Stimulated activated CD8-positive, alpha-beta memory T cell treated with anti-CD3 and anti-CD28 coated beads, Interleukin-15, amount 100 ng/mL, for 1 hour (primary cell): ENCODE measurements at places on chromosomes 11 and 22.

GRCh38 chr11:65595131-65595530 lies 469 bp downstream of the KCNK7 start:
- no peak for DNase-seq

GRCh38 chr11:75311858-75312288 lies 39.6 kb downstream of the ARRB1 start:
- DNase-seq: no peak

DNA sequence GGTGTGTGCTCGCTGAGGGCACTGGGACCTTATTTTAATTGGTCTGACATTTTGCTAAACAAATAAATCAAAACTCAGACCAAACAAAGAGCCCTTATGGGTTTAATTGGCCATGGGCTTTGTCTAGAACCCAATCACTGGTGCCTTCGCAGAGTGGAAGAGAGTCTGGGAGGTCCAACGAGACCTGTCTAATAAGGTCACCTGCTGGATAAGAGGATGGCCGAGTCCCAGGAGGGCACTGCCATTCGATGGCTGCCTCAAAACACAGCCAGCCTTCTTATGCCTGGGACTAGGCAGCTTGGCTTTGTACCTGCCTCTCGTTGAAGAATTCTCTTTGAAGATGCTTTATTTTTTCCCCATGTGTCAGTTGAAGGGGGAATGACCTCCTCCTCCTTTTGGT lies 171.1 kb downstream of the CEP164 start:
- DNase-seq: no peak

- no peak for DNase-seq
Measured at GRCh38 chr22:19895160-19895849, 40.6 kb upstream of the GNB1L start.

DNA sequence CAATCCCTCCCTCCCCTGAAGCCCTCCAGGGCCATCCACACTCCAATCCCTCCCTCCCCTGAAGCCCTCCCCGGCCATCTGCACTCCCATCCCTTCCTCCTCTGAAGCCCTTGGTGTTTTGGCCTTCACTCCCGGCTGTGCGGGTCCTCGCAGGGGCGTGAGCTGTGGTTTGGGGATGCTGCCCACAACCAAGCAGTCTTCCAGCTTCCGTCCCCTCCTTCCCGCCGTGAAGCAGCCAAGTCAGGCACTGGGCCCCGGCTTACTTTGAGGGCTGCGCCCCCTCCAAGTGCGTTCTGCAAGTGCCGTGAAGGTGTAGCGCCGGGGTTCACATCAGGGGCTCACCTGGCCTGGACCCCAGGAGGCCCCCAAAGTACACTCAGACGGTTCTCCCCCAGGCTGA lies 335.9 kb downstream of the BRD1 start:
- DNase-seq: no peak

DNA sequence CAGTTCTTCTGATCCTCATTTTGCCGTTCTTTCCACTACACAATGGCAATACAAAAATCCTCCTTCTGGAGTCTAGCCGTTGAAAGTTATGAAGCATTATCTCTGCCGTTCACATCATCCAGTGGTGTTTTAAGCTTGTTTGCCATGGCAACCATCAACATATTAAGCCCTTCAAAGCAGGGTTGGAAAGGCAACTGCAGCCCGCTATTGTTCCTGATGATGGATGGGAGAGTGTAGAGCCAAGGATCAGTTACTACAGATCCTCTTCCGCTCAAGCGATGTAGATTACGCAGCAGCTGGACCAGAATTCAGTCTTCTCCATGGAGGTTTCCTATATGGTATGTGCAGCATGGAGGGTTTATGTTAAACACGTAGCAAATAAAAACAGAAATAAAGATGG lies 352.7 kb downstream of the NTM start:
- DNase-seq: no peak

- DNase-seq: no peak
Measured at GRCh38 chr11:127950162-127950561, 637.2 kb downstream of the ETS1 start.

DNA sequence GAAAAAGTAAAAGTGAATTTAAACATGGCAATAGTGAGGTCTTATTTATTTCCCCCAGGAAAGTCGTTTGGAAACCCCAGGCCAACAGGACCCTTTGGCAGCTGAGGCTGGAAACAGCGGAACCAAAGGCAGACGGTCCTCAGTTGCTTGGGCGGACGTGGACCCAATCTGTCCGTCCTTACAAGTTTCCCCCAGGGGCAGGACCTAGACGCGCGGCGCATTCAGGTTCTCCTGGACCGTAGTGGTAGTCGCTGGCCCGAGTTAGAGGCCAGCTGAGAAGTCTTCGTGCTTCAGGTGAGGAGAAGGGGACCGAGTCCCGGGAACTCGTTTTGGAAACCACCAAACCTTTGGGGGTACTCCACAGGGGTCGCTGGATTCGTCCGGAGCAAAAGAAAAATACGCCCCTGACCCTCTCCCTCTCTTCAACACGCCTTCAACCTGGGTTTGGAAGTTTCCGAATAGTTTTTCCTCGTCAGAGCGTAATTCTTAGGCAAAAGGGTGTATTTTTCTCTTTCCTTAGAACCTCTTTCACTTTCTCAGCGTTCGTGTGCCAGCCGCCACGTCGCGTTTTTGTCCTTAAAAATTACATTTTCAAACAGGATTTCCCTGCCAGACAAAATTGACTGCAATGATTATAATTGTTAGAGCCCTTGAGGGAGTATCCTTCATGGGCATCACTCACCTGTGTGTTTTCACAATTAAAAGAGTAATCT lies 2.1 kb downstream of the METTL15 start:
- DNase-seq: peak; percentile 29

DNA sequence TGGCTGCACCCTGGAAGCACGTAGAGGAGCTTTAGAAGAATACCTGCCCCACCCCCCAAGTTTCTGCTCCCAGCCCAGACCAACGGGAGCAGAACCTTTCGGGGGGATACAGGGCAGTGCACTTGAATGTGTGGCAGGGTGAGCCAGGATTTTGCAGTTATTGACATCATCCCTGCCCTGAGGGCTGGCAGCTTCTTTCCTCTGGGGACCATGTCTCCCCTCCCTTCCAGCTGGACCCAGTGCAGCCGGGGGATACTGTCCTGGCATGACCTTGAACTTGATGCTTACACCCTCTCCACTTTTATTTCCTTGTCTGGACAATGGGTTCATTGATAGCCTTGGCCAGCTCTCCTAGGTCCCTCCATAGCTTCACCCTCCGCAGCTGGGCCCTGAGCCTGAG lies 4.1 kb upstream of the CABP7 start:
- no peak for DNase-seq
